ENCODE measurements at places on chromosomes 2 and 18. TPM values are rescaled to one million over a fixed set of nuclear protein-coding genes. Genes with fewer than 3 reads are reported as not detected.

- no peak for DNase-seq
Measured at GRCh38 chr2:192250961-192251360, 56.2 kb upstream of the TMEFF2 start.

DNA sequence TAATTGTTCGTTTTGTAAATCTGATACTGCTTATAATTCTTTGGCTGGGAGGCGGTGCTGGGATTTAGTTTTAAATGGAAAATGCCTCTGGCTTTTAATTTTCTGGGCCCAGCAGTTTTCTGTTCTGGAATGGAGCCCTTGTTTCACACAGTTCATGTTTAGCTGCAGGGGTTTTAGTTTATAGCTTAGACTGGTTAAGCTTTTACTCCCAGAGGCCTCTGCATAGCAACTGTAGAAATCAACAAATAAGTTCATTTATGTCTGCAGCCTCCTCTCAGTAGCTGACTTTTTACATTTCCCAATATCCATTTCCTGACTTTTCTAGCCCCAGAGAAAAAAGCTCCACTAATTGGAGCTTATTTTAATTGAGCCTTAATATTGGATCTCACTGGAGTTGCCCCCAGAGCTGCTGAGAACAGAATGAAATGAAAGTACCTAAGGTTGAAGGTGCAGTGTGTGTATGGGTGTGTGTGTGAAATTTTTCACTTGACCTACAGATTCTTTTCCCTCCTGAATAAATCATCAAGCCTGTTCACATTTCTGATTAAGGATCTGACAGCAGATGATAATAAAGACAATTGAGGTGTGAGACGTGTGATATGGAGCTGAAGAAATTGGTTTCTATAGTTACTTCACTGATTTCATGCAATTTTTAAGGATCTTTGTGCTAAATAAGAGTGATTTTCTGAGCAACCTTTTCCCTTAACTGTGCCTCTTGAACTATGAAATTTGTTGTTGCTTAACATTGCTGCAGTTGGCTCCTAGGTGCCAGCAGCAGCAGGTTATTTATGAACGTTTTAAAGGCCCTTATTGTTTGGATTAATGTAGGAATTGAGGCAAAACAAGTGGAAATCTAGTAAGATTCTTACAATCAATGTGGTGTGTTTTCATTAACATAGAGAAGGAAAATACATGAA lies 109.6 kb downstream of the TAF4B start:
- DNase-seq = peak; percentile 69

- DNase-seq = no peak
Measured at GRCh38 chr2:43000242-43001054, 208.1 kb upstream of the HAAO start.

- no peak for DNase-seq
Measured at GRCh38 chr2:240795454-240795853, 24.6 kb downstream of the KIF1A start.

GRCh38 chr18:61502472-61502871 lies 169.2 kb downstream of the CDH20 start:
- peak; percentile 71 for DNase-seq

DNA sequence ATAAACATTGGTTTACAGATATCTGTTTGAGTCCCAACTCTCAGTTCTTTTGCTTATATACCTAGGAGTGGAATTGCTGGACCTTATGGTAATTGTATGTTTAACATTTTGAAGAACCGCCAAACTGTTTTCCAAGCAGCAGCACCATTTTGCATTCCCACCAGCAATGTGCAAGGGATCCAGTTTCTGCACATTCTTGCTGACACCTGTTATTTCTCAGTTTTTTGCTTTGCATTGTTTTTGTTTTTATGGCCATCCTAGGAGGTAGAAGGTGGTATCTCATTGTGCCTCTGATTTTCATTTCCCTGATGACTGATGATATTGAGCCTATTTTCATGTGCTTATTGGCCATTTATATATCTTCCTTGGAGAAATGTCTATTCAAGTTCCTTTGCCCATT lies 71.2 kb downstream of the MCFD2 start:
- no peak for DNase-seq

DNA sequence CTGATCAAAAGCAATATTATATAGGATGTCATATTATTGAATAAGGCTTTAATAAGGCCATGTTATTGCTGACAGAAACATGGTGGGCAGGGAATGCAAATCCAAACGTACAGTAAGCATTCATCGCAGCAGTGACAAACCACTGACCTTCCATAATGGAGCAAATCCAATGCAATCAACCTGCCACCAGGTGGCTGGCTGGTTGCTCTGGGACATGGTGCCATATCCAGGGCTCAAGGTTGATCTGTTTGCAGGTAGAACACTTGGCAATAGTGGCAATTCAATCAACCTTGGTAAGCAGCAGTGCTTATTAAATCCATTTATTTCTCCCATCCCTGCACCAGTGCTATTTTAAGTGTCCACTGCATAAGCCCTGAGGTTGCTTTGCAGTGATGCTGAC lies 75.4 kb downstream of the CERKL start:
- no peak for DNase-seq

GRCh38 chr2:232228332-232228731 lies 150.2 kb upstream of the ALPP start:
- DNase-seq = no peak

- DNase-seq = no peak
Measured at GRCh38 chr2:174574657-174575056, 22.9 kb downstream of the WIPF1 start.

DNA sequence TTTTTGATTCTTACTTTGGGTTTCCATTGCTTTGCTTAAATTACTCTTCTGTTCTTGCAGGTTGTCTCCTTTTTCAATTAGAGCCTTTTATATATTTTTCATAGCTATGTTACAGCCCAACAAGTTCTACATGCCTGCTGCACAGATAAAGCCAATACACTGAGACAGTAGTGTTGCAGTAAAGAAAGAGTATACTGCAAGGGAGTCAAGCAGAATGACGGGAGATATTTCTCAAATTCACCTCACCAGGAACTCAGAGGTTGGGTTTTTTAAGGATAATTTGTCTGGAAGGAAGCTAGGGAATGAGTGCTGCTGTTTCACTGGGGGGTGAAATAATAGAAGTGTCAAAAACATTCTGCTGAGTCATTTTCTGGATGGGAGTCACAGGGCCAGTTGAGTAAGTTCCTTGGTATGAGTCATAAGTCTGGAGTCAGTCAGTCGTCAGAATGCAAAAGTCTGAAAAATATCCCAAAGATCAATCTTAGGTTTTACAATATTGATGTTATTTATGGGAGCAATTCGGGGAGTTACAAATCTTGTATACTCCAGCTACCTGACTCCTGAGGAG lies 193.0 kb upstream of the RGPD4 start:
- no peak for DNase-seq

DNA sequence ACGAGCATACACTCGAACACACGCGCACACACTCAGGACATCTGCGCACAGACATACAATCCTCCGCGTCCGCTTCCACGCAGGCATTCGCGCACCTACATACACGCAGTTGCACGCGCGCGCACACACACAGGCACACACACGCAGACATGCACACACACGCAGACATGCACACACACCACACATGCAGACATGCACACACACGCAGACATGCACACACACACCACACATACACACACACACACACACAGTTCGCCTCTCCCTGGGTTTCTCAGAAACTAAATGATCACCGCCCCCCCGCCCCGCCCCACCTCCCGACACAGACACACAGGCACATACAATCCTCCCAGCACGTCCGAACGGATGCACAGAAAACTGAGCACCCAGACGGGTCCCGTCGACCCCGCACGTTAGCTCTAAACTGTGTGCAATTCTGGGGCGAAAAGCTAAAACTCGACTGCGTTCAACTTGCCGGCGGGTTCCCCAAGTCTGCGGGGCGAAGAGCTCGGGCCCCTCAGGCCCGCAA lies 1.0 kb downstream of the EPHA4 start:
- no peak for DNase-seq

DNA sequence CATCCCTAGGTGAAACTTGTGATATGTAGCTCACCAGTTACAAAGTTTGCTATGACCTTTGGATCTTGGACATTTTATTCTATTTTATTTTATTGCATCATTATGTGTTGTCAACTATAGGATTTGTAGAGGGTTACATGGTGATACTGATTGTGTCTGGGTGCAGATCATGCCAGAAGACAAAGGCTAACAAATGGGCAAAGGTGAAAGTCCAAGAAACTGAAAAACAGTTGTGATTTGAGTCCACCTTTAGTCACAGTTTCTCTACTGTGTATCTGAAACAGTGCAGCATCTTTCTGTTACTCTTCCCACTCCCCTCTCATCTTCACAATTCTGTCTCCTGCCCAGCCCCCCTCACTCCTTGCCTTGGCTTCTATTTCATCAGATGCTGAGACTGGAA lies 111.9 kb upstream of the LYPD6 start:
- DNase-seq = no peak

- no peak for DNase-seq
Measured at GRCh38 chr18:8911408-8912340, 190.8 kb upstream of the NDUFV2 start.

GRCh38 chr2:189834059-189834458 lies 49.8 kb downstream of the PMS1 start:
- no peak for DNase-seq

- no peak for DNase-seq
Measured at GRCh38 chr18:75167759-75168618, 41.0 kb downstream of the PTGR3 start.

GRCh38 chr2:191369034-191369433 lies 123.8 kb downstream of the MYO1B start:
- no peak for DNase-seq

DNA sequence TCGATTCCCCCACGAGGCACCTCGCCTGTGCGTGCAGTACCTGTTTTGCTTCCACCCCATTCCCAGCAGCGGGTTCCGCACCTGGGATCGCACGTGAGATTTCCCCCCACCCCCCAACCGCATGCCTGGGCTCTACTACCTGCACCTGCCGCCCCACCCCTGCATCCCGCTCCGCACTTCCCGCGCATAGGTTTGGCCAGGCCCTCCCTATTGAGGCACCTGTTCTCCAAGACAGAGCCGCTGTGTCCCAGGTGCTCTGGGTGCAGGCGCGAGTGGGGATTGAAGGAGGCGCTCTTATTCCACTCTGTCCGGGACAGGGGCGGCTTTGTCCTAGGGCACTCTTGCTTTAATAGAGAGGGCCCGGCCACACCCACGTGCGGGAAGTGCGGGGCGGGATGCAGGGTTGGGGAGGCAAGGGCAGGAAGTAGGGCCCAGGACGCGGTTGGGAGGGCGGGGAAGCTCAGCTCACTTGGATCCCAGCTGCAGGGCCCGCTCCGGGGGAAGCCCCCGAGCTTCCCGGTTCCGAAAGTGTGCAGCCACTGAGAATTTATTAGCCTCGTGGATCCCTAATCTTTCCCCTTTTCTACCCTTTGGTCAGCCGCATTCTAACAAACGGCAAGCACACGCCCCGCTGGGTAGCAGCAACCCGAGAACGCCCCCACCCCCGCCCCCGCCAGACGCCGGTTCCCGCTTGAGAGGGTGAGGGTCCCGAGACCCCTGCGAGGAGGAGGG lies 670 bp upstream of the MOCOS start:
- DNase-seq = peak; percentile 10

DNA sequence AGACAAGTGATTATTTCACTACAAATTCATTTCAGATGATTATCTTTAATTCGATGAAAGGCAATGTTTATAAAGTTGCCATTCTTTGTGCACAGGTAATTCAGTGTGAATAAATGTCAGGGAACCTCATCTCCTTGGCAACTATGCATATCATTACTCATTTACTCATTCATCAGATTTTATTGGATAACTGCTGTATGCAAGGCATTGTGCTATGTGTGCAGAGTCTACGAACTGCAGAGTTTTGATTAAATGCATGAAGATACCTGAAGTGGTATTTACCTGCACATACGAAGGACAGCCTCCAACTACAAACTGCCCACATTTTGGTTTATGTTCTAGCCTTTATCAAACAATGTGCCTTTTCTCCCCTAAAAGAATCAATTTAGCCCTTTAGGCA lies 3.5 kb downstream of the RND3 start:
- DNase-seq = no peak

Gene NT5DC4
- 0.83 TPM for polyA plus RNA-seq

Gene GKN1
- not detected for polyA plus RNA-seq

Gene PXDN
- polyA plus RNA-seq = 154 TPM

Gene CREG2
- 0.65 TPM for polyA plus RNA-seq

Gene GPBAR1
- 1.2 TPM for polyA plus RNA-seq

Gene SULT1C4
- polyA plus RNA-seq = 51.7 TPM
